ENCODE measurements at places on chromosomes 16 and 17. TPM values are rescaled to one million over a fixed set of nuclear protein-coding genes. Genes with fewer than 3 reads are reported as not detected.
A peak's percentile ranks its signal among the peaks of the same experiment; 100 is the strongest.

DNA sequence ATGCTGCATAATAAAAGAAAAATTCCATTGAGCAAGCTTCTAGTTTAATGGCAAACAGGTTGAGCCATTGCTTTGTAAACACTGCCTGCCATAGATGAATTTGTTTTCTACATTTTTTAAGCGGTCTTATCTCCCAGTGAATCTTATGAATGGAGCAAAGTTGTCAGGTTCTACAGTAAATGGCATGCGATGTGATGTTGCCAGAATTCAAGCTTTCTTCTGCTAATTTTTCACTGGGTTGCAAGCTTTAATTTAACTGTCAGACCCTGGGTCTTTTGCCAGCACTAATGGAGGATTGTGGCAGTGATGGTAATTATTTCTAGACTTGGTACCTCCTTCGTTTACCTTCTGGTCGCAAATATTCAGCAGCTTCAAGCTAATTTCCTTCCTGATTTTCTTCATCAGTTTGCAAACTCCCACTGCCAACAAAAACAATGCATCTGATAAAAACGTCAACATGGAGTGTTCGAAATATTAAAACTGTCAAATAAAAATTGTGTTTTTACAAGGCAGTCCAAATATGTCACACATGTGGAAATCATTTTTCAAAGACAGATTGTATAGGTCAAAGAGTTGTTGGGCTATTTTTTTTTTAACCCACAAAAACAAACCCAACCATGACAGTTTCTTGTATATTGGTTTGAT, 274.2 kb upstream of the ERCC4 start:
- H3K36me3 ChIP-seq = no peaks in the 10 kb centered on the region
- no peak overlapping the region for H3K4me3 ChIP-seq
- no peak overlapping the region for H3K27ac ChIP-seq
- H3K27me3 ChIP-seq = no peaks in the 10 kb centered on the region
- no peak for DNase-seq
- peaks cover 3% of the 10 kb centered on the region for H3K4me1 ChIP-seq

DNA sequence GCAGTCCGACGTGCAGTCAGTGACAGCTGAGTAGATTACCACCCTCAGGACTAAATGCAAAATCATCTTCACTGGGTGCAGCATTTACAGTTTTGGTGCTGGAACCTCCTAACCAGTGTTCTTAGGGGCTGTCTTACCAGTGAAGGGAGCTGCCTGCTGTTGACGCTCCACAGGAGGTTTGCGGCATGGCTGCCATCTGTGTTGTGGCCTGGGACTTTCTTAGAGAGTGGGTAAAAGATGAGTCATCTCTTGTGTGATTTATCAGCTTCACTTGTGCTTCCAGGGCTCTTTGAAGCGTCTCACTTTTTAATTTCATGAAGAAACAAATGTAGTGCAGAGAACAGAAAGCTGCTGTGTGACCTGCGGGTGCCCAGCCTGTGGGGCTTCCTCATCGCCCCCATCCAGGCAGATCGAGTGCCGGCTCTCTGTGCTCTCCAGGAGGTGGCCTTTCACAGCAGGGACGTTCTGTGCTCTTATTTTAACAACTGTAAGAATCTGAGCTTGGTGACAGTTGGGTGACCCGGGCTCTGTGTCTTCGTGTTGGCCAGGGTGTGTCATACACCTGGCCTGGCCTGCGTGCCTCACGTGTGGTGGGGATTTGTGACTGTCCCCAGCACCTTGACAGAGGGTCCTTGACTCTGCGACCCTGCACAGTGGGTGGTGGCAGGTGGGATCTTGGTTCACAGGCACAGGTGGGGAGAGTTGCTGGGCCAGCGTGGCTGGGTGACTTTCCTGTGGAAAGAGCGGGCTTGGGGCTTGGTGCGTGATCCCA, 24.3 kb upstream of the ZNF750 start:
- no peak for DNase-seq
- peak overlapping the region; percentile 40 for H3K27ac ChIP-seq
- no peaks in the 10 kb centered on the region for H3K27me3 ChIP-seq
- H3K36me3 ChIP-seq = no peaks in the 10 kb centered on the region

DNA sequence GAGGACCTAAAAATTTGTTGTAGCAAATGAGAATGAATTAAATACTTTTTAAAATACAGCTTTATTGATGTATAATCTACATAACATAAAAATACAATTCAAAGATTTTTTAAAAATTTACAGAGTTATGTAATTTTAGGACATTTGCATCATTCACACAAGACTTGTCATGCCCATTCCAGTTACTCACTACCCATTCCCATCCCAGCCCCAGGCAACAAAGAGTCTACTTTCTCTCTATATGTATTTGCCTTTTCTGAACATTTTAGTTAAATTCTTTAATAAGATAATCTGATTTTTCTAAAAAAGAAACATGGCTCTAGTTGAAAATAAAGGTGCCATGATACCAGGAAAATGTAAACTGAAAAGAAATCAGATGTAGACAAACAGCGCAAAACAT, 354.2 kb downstream of the PMP22 start:
- H3K27me3 ChIP-seq = no peaks in the 10 kb centered on the region
- H3K27ac ChIP-seq = no peak overlapping the region
- no peak overlapping the region for H3K4me3 ChIP-seq

DNA sequence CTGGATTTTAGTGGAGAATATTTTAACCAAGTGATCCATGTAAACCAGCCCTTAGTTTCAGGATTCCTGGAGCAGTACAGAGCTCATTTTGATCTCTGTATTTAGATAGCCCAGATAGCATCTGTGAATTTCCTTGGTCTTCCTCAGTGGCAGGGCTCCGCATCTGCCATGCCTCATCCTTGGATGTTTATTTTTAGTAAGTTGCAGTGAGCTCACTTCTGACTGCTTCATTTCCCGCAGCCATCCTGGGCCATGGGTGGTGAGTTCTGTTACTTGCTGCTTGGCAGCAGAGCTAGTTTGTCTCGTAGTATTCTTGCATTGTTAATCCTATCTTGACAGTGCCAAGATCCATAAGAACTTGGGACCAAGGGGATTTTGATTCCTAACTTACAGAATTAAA, 33.7 kb downstream of the IST1 start:
- no peak overlapping the region for H3K4me3 ChIP-seq
- DNase-seq = no peak
- peaks cover 45% of the 10 kb centered on the region for H3K36me3 ChIP-seq
- H3K27ac ChIP-seq = no peak overlapping the region
- H3K4me1 ChIP-seq = peaks cover 36% of the 10 kb centered on the region

DNA sequence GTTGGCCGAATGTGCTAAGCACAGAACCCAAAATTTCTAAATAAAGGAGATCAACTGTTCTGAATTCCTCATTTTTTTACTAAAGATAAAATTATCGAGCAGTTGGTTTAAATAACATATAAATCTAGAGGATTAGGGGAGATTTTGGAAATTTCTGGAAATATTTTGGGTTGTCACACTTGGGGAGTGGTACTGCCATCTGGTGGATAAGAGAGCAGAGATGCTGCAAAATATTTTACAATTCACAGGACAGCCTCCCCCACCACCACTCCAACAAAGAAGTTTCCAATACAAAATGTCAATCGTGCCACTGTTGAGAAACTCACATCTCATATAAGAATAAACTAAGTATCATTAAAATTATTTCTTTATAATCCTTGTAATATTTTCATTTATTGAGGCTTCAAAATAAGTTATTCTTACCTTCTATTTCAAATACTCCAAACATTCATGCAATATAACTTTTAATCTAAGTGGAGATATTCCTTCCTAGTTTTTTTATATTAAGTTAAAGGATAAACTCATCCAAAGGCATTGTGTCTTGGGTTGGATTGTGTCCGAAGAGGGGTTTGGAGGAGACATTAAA, 17.0 kb upstream of the ABCA8 start:
- no peaks in the 10 kb centered on the region for H3K36me3 ChIP-seq
- no peak for DNase-seq
- H3K4me1 ChIP-seq = no peaks in the 10 kb centered on the region
- no peak overlapping the region for H3K4me3 ChIP-seq

NPIPA3 gene
- total RNA-seq = not detected

NT5M gene
- 3.2 TPM for total RNA-seq

DNA sequence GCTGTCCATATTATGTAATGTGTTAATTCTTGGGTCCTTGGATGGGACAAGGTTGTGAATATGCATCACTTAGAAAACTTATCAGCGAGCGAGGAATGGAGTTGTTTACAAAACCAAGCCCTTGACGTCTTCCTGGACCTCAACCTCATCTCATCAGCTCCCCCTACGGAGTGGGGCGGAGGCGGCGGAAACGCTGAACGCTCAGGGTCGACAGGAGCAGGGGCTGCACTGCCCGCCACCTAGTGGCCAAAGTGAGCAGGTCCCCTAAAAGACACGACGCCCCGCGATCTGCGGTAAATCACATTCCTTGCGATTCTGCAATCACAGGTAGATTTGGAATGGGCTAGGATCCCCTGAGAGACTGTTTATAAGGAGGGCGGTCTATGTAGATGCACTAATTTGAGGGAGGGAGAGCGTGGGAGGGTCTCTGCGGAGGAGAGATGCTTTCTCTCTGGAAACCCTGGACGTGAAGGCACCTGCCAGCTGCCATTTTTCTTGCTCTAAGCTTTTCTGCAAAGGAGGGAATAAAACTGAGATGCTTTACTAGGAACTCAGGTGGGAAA, 5.4 kb upstream of the ICAM2 start:
- DNase-seq = peak; percentile 84
- peaks cover 10% of the 10 kb centered on the region for H3K4me1 ChIP-seq
- no peaks in the 10 kb centered on the region for H3K27me3 ChIP-seq
- no peak overlapping the region for H3K27ac ChIP-seq
- H3K36me3 ChIP-seq = no peaks in the 10 kb centered on the region
- H3K4me3 ChIP-seq = no peak overlapping the region

DNASE1L2 gene
- 0.74 TPM for total RNA-seq

SECTM1 gene
- 37.1 TPM for total RNA-seq

GRCh38 chr16:71873199-71873598, 10.8 kb downstream of the ZNF821 start:
- H3K27ac ChIP-seq = no peak overlapping the region
- no peaks in the 10 kb centered on the region for H3K27me3 ChIP-seq
- DNase-seq = no peak
- H3K4me1 ChIP-seq = no peaks in the 10 kb centered on the region

FZD2 gene
- total RNA-seq = 7.6 TPM

DNA sequence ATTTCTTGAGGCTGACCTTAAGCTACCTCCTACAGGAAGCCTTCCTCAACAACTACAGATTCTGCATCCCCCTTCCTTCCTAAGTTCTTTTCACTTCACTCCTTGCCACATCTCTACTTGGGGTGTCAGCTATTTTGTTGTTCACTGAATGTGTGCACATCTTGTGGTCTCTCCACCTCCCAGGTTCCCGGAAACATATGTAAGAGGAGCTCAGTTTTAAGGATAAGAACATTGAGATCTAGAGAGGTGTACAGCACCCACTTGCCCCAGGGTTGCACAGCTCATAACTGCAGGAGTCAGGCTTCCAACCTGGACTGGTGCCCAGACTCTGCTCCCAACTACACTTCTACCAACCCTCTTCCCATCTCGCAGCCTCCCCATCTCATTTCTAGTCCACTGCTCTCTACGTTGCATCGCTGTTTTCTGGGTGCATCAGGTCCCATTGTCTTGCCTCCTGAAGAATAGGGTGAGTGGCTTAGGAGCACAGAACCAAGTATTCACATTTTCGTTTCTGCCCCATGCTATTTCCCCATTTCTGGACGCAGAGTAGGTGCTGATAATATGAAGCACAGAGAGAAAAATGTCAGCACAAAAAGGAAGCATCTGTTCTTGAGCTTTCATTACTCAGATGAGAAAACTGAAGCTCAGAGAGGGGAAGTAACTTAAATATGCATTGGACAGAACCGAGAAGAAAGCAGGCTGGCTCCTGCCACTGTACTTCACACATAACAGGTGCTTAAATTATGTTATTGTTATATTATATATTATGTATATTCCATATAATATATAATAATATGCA, 292.0 kb upstream of the CCL2 start:
- H3K27ac ChIP-seq = no peak overlapping the region
- no peak overlapping the region for H3K4me3 ChIP-seq
- no peaks in the 10 kb centered on the region for H3K27me3 ChIP-seq
- DNase-seq = no peak

- H3K4me3 ChIP-seq = no peak overlapping the region
- no peak overlapping the region for H3K27ac ChIP-seq
- no peaks in the 10 kb centered on the region for H3K36me3 ChIP-seq
- H3K4me1 ChIP-seq = no peaks in the 10 kb centered on the region
- H3K27me3 ChIP-seq = no peaks in the 10 kb centered on the region
Observed at GRCh38 chr16:11437069-11437468, 91.8 kb downstream of the RMI2 start.

- H3K27ac ChIP-seq = no peak overlapping the region
- no peak overlapping the region for H3K4me3 ChIP-seq
- H3K36me3 ChIP-seq = no peaks in the 10 kb centered on the region
- H3K27me3 ChIP-seq = no peaks in the 10 kb centered on the region
- H3K4me1 ChIP-seq = no peaks in the 10 kb centered on the region
- DNase-seq = no peak
Observed at GRCh38 chr17:27854163-27854562, 39.0 kb downstream of the LYRM9 start.

GRCh38 chr17:69357701-69358100, 30.8 kb upstream of the ABCA5 start:
- H3K27ac ChIP-seq = no peak overlapping the region
- no peaks in the 10 kb centered on the region for H3K36me3 ChIP-seq
- no peaks in the 10 kb centered on the region for H3K4me1 ChIP-seq
- no peak overlapping the region for H3K4me3 ChIP-seq
- H3K27me3 ChIP-seq = no peaks in the 10 kb centered on the region

GRCh38 chr16:73329358-73330286, 281.7 kb upstream of the ZFHX3 start:
- H3K36me3 ChIP-seq = no peaks in the 10 kb centered on the region
- no peak overlapping the region for H3K4me3 ChIP-seq
- no peak for DNase-seq
- H3K4me1 ChIP-seq = no peaks in the 10 kb centered on the region
- no peaks in the 10 kb centered on the region for H3K27me3 ChIP-seq
- H3K27ac ChIP-seq = no peak overlapping the region

OSBPL7 gene
- 5.6 TPM for total RNA-seq

- peaks cover 79% of the 10 kb centered on the region for H3K4me1 ChIP-seq
- DNase-seq = no peak
- H3K27ac ChIP-seq = no peak overlapping the region
- H3K36me3 ChIP-seq = no peaks in the 10 kb centered on the region
- H3K4me3 ChIP-seq = no peak overlapping the region
- no peaks in the 10 kb centered on the region for H3K27me3 ChIP-seq
Observed at GRCh38 chr16:3798838-3799237, 81.5 kb upstream of the TRAP1 start.

KRT14 gene
- total RNA-seq = 1,546 TPM

TRIM25 gene
- 70.0 TPM for total RNA-seq

DNA sequence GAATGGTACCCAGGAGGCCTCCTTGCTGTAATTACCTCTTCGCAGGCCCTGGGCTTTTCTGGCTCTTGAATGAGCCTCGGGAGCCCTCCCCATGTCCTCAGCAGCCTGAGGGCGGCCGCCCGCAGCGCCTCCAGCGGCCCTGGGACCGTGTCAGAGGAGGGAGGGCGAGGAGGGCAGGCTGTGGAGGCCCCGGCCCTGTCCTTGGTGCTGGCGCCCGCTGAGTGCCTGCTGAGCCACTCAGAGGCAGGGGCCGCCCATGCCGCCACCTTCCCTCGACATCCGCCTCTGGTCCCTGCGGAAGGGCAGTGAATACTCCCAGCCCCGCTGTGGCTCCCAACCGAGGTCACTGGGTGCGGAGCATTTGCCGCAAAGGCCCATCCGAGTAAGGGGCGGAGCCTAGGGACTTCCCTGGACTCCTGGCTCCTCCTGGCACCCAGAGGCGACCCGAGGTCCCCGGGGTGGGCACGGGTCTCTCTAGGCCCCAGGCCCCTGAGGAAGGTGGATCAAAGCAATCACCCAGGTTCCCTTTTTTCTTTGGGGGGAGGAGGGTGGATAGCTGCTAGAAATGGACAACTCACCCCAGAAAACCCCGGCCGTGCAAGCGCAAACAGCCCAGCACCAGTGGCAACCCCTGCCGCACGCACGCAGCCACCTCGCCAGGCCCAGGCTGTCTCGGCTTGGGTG, 2.8 kb downstream of the RBFOX3 start:
- H3K4me1 ChIP-seq = peaks cover 13% of the 10 kb centered on the region
- no peaks in the 10 kb centered on the region for H3K36me3 ChIP-seq
- H3K27me3 ChIP-seq = peaks cover 22% of the 10 kb centered on the region
- H3K4me3 ChIP-seq = peak overlapping the region; percentile 4
- H3K27ac ChIP-seq = no peak overlapping the region
